MCF 10A (cell line): ENCODE measurements at places on chromosomes 12 and 14. TPM values are rescaled to one million over a fixed set of nuclear protein-coding genes. Genes with fewer than 3 reads are reported as not detected.

Gene FAM186B
- total RNA-seq = 0.30 and 0.64 TPM in 2 replicates

Gene CSAD
- 22.7 and 30.8 TPM in 2 replicates for total RNA-seq

Gene BLOC1S1
- total RNA-seq = 75.8 and 84.3 TPM in 2 replicates

Gene B4GALNT1
- total RNA-seq = 0.29 and 0.40 TPM in 2 replicates

Gene CD163
- not detected in 2 replicates for total RNA-seq

DNA sequence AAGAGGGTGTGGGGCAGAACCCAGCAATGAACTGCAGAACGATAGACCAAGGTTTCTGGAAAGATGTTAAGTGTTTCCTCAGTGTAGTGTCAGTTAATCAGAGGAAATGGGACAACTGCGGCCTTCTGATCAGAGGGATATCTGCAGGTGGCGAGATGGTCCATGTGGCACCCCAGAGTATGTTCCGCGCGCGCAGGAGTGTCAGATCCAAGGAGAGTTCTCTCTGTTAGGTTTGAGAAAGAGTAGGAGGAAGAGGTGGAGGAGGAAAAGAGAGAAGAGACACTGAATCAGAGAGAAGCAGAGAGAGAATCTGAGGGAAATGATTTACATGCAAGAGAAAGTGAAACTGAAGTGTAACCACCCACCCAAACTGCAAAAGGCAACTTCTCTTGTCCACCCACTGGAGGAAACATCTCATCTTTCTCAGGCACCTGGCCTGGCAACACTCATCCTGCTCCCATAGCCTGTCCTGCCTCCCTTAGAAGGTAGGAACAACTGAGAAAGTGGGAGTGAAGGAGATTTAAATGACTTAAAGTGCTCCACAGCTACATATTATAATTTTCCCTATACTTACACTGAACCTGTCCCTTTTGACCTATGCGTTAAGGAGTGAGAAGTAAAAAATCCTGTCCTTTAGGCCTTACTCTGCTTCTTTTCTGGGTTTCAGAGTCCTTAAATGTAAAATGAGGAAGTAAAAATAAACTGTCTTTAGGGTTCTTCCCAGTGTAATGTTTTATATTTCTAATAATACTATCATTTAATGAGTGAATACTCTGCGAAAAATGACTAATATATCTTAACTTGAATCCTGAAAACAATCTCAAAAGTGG is 6.8 kb upstream of the TESPA1 start:
- no peak for DNase-seq

DNA sequence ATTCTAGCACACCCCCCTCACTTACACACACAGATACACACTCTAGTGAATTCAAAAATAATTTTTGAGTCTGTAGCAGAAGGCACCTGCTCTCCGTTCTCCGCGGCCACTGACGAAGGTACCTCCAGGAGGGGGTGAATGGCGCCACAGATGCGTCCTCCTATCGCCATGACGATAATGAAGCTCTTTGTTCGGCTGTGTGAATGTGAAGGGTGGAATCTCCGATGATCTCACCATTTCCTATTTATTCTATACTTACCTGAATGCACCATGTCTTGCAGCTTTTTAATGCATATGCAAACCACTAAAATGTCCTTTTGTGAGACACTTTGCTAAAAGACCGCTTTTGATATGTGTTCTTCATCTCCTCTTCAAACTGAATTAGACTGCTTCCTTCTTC is 162.7 kb downstream of the EGLN3 start:
- DNase-seq = no peak

- no peak for DNase-seq
Measured at GRCh38 chr14:49951691-49952345, 58.9 kb downstream of the ARF6 start.

- peak; percentile 63 for DNase-seq
Measured at GRCh38 chr12:111584959-111585358, 14.2 kb downstream of the ATXN2 start.

GRCh38 chr12:46133751-46134150 is 135.1 kb downstream of the SLC38A1 start:
- peak; percentile 22 for DNase-seq

DNA sequence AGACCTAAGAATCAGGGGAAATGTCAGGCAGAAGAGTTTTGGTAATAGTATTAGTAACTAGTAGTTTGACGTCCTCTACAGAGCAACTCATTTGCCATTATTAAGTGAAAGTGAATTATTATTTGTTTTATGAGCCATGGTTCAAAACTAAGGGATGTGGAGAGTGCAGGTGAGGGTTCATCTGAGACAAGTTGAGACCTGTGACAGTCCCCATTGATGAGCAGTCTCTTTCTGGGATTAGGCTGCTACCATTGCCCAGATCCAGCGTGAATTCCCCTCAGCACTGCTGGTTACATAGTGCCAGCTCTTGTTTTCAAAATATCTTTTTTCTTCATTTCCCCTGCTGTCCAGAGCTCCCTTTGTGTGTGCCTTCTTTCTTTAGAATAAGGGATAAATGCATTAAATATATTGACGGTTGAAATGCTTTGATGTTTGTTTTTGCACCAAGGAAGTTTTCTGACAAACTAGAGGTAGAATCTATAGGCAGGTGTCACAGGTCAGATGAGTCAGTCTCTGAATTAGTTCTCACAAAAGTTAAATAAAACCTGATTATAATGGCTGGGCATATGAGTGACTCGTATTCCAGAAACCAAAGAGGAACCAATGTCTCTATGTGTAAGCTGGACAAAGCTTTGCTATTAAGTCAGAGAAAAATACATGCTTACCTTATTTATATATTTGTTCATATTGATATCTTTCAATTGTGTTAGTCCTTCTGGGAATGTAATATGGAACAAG is 381.4 kb downstream of the TMEM117 start:
- peak; percentile 11 for DNase-seq

DNA sequence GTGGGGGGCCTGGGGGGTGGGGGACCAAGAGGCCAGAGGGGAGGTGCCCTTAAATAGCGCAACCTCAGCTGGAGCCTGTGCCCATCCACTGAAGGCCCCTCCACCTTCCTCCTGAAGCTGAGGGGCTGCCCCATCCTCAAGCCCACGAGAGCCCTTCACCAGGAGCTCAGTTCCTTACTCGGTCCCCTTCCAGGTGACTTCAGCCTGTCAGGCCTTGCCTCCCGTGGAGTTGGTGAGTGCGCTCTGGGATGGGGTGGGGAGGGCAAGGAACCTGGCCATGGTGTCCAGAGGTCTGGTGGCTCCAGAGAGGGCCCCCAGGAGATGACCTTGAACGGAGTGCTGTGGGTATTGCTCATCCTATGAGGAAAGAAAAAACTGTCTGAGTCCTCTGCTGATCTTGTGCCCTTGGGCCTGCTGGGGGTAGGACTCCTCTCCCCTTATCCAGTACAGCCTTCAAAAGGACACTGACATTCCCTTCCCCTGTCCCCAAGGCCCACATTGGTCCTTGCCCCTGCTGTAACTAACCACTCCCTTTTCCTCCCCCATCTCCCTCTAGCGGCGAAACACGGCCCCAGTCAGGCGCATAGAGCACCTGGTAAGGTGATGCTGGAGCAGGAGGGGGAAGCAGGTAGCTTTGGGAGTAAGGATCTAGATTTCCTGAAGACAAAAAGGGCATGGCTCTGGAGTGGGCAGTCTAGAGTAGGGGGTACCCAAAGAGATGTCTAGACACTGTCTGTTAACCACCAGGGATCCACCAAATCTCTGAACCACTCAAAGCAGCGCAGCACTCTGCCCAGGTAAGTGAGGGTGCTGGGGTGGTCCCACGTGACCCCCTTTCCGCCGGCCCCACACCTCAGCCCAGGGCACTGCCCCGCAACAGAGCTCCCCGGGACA is 3.6 kb downstream of the TNS2 start:
- peak; percentile 79 for DNase-seq

- peak; percentile 9 for DNase-seq
Measured at GRCh38 chr12:72246370-72246769, 25.8 kb upstream of the TRHDE start.

DNA sequence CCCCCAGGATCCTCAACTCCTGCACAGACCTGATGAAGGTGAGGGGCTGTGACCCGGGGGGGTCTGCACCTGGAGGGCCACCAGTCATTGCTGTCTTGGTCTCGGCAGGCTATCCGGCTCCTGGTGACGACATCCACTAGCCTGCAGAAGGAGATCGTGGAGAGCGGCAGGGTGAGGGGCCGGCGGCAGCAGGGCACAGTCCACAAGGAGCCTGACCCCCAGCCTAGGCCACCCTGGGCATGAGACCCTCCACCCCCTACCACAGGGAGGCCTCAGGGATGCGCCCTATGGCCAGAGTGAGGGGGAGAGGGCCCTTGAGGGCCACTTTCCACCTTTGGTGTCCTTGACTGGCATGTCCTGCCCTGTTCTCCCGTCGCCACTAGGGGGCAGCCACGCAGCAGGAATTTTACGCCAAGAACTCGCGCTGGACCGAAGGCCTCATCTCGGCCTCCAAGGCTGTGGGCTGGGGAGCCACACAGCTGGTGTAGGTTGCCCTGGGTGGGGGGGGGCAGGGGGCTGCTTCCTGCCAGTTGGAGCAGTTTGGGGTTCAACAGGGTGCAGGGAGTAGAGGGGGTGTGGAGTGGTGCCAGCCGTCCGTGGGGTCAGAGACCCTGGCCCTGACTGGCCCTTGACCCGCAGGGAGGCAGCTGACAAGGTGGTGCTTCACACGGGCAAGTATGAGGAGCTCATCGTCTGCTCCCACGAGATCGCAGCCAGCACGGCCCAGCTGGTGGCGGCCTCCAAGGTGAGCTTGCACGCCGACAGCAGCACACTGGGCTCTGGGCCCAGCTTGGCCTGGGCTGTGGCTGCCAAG is 25.0 kb downstream of the HIP1R start:
- DNase-seq = peak; percentile 79

DNA sequence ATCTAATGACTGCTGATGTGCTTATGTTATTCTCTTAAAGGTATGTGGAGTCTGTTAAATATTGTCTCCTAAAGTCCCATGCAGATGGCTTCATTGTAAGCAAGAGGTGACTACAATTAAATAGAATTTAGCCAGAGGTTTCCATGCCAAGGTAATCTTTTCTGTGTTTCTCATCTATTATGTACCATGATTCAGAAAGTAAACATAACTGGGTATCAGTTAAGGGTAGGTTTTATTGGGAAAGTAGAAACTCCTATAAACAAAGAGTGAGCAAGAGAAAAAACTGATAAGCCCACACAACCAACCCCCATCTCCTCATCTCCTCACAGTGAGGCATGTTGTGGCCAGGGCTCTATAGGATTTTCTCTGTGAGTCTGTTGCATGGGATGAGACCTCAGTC is 611.7 kb downstream of the SNAPC1 start:
- DNase-seq = no peak

DNA sequence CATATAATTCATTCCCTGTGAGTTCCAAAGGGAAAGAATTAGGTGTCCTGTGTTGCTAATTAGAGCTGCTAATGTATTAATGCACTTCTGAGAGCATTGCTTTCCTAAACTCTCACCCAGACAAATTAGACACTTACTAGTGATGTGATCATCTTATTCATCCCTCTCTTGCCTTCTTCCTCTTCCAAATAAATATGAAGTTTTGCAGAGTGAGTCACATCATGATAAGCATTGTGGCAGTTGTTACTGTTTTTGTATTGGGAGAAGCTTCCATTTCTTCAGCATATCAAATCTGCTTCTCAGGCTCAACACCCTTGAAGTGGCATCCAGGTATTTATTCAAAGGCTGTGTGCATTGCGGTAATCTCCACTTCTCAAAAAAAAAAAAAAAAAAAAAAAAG is 37.3 kb upstream of the E2F7 start:
- DNase-seq = peak; percentile 25

DNA sequence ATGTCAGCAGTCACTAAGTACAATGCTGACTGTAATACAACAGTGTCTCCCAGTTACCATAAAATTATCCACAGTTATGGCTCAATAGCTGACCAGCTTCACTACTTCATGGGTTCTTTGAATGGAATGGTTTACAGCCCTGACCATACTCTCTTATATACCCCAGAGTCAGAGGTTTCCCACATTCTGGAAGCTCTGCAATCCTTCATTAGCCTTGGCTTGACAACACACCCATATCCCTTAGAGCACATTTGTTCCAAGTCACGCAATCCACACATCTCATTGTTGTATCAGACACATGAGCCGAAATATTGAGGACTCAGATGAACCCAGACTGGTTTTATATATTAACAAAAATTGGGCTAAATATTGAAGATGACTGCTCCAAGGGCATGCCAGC is 209.4 kb upstream of the PLXNC1 start:
- no peak for DNase-seq

- DNase-seq = no peak
Measured at GRCh38 chr12:124319368-124320050, 24.6 kb downstream of the RFLNA start.

- DNase-seq = no peak
Measured at GRCh38 chr12:38646146-38646545, 259.2 kb downstream of the CPNE8 start.
